ENCODE measurements at places on chromosomes 11 and 22.

- DNase-seq, result no peak
These were observed 8.8 kb upstream of the MED17 start for GRCh38 chr11:93775289-93775688.

DNA sequence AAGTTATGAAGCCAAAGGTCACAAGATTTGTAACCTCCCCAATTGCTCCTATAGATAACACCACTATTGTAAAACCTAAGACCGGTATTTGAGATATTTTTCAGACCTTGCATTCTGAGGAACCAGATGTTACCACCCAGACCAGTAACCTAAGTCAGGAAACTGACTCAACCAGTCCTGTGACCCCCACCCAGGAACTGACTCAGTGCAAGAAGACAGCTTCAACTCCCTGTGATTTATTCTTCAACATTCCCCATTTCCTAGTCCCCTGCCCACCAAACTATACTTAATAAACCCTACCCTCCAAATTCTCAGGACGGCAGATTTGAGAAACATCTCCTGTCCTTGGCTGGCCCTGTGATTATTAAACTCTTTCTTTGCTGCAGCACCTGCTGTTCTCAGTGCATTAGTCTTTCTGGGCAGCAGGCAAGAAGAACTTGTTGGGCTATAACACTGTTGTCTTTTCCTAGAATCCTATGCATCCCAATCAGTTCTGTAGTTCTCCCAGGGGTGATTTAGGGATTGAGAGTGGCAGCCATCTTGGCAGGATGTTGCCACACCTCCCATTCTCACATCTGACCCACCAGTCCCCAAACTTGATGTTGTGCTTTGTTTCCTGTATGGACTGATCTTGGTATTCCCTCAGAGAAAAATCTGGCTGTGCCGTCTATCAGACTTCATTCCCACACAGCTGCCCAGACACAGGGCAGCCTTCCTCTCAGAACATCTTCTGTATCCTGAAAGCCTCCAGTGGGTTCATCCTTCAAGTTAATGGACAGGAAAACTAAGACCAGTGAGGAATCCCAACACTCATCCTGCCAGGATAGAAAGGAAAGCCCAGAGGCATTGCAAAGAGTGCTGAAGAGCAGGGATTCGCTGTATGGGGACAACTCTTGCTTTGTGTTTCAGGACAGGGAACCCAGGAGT, 104.0 kb downstream of the PDE2A start:
- DNase-seq, result no peak

DNA sequence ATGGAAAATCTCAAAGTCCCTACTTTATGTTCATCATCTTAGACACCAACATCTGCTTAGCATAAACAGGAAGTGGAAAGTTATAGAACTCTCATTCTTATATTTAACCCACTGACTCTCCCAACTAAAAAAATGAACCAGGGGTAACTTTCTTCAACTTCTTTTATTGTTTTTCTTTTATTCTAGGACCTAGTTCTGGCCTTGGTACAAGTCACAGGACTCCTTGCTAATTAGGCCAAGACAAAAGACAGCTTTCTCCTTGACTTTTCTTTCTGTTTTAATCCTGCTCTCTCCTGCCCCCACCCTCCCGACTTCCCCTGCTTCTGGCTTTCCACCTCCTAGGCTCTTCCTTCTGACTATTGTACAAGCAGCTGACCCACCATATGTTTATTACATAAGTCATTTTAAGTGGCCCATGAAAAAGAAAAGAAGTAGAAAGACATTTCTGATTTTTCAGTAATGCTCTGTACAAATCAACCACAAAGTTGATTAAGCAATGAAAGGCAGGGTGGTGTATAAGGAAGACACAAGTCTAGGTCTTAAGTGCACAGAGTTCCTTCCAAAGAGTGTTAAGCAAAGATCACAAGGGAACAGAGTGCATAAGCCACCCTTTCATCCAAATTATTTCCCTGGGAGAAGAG, 18.3 kb downstream of the JAML start:
- DNase-seq, result no peak

GRCh38 chr11:77589181-77589520, 602 bp upstream of the AQP11 start:
- no peak for DNase-seq

- no peak for DNase-seq
These were observed 16.1 kb upstream of the BRSK2 start for GRCh38 chr11:1373536-1374214.
